ENCODE measurements at places on chromosomes 1 and 21. TPM values are rescaled to one million over a fixed set of nuclear protein-coding genes. Genes with fewer than 3 reads are reported as not detected.

VPS72 gene
- 77.1 TPM for total RNA-seq

GRCh38 chr1:161864577-161864976 lies 98.5 kb downstream of the ATF6 start:
- no peak for DNase-seq
- H3K27me3 ChIP-seq, result no peaks in the 10 kb centered on the region
- no peak overlapping the region for H3K27ac ChIP-seq
- peaks cover 33% of the 10 kb centered on the region for H3K36me3 ChIP-seq

CFAP141 gene
- total RNA-seq, result not detected

DNA sequence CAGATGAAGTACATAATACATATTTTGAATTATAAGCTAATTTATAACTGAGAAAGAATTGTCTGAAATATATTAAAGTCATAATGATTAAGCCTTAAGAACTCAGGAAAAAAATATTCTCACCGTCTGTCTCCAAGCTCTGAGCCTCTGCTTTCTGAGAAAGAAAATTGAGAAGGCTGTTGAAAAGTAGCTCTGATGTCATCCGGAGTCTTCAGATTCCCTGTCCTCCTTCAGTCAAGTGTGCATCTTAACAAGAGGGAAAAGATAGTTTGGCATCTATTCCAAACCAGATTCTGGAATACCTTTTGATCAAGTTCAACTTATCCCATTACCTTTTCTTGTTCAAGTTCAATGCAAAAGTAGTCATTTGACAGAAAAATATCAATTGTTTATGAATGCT lies 50.6 kb downstream of the NRIP1 start:
- no peak overlapping the region for H3K27ac ChIP-seq
- H3K36me3 ChIP-seq, result peaks cover 7% of the 10 kb centered on the region
- no peaks in the 10 kb centered on the region for H3K27me3 ChIP-seq
- peaks cover 20% of the 10 kb centered on the region for H3K4me1 ChIP-seq

KIF14 gene
- 14.9 TPM for total RNA-seq

OVAAL gene
- total RNA-seq, result not detected

- peaks cover 48% of the 10 kb centered on the region for H3K4me1 ChIP-seq
- H3K27ac ChIP-seq, result peak overlapping the region; percentile 72
- DNase-seq, result peak; percentile 81
- H3K4me3 ChIP-seq, result no peak overlapping the region
These were observed 7.4 kb downstream of the WDR77 start for GRCh38 chr1:111441573-111442192.

DNA sequence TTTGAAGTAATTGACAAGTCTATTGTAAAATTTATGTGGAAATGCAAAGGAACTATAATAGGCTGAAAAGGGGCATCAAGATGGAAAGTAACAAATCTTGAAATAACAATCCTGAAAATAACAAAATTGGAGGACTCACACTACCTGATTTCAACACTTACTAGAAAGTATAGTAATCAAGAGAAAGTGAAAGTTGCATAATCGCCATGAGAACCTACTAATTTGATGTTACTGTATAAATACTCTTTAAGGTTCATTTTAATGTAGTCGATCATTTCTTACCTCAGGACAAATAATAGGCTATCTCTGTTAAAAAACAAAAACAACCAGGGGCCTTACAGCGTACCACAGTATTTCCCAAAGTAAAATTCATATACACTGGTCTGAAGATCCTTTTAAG lies 71.7 kb downstream of the EDEM3 start:
- peaks cover 2% of the 10 kb centered on the region for H3K36me3 ChIP-seq
- DNase-seq, result no peak
- no peak overlapping the region for H3K27ac ChIP-seq
- no peak overlapping the region for H3K4me3 ChIP-seq

Data from activated CD4-positive, alpha-beta T cell treated with anti-CD3 and anti-CD28 coated beads for 36 hours (primary cell).